ENCODE measurements at places on chromosomes 11 and 22.

DNA sequence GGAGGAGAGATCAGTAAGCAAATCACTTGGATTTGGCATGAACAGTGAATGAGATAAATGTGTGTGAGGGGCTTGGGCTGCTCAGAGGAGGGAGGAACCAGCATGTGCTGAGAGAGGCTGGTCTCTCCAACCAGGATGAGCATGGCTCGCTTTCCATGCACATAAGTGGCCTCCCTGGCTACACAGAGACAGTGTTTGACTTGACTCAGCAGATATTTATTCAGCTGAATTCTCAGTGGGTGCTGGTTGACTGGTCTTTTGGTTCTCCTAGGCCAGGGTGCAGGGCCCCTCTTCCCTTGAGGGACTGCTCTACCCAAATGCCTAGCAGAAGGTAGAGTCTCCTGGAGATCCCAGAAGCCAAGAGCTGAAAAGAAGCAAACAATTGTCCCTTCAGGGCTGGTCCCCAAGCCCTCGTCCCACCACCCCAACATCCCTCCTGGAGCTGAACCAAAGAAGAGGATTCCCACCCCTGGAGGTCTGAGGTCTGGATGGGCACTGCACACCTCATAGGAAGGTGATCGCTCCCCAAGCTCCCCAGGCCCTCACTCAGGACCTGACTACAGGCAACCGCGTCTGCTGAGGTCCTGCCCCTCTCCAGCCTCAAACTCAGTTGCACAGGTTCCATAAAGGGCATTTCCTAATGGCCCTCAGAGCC, 3.3 kb upstream of the TRIM29 start:
- no peak for DNase-seq

- no peak for DNase-seq
Observed at GRCh38 chr22:30216710-30217109, 29.8 kb downstream of the LIF start.

DNA sequence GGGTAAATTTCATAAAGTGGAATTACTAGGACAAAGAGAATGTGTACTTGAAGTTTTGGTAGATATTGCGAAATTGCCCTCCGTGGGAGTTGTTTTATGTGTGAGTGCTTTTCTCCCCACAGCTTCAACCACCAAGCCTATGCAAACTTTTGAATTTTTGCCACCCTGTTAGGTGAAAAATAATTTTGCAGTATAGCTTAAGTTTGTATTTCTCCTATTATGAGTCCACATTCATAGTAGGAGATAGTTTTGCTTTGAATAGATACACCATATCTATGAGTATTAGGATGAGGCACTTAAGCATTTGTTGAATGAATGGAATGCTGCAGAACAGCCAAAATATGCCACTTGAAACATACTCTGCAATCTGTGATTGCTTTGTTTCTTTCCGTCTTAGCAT, 43.6 kb downstream of the UVRAG start:
- no peak for DNase-seq

DNA sequence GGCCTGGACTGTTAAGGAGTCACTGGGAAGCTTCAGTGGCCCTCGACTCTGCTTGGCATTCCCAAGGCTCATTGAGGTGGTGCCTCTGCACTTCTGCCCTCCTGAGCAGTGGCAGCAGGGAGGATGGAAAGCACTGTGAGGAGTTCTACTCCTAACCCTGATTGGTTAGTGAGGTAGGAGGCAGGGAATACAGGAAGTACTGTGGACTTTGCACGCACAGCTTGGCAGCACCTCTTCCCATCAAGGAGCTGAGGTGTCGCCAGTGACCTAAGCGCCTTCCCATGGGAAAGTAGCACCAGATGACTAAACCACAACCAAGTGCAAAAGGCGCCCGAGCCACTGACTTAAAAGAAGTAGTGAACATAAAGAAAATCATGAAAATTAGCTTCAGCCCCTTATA, 152.5 kb upstream of the CADM1 start:
- no peak for DNase-seq

GRCh38 chr22:30813936-30814335, 119.3 kb downstream of the OSBP2 start:
- no peak for DNase-seq

DNA sequence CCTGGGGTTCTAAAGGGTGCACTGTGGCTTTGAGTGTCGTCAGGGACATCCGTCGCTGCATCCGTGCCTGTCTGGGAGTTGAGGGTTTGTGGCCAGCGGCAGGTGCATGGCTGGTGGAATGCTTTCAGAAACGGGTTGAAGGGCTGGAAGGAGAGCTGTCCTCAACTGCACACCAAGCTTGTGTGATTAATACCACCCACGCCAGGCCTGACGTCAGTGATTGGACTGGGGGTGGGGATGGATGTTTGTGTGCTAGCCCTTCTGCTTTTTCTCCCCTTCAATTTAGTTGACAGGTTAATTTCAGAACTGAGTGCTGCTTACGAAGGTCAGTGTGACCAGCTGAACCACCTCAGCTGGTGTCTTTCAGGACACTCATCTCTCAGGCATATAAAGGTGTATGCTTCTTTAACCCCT, 3.2 kb upstream of the GAB2 start:
- no peak for DNase-seq

DNA sequence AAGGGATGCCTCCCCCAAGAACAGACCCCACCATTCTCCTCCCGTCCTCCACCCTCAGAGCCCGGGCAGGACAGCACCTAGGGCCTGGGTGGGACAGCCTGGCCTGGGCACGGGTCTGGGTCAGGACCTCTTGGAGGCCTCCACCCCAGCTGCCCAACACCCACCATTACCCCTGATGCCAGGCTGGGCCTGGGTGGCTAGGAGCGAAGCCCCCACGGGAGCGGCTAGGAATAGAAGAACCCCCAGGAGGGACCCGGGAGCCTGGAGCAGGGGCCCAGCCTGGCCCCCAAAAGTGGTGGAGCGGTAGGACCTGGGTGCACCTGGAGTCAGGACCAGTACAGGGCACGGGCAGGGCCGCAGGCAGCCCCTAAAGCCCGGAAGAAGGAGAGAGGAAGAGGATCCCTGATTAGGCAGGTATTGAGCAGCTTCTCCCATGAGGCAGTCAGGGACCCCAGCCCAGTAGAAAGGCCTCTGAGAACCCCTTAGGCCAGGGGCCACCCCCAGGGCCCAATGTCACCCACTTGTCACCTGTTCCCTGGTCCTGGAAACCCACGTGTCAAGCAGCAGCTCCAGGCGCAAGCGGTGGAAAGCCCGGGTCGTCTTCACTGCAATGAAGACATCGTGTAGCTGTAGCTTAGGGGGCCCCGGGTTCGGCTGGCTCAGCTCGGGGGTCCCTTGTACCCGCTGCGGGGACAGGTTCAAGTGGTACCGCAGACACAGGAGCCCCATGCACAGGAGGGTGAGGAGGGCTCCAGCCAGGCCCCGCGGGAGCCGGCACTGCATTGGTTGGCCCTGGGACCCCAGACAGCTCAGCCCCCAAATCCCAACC, 575 bp downstream of the MFNG start:
- peak; percentile 19 for DNase-seq

DNA sequence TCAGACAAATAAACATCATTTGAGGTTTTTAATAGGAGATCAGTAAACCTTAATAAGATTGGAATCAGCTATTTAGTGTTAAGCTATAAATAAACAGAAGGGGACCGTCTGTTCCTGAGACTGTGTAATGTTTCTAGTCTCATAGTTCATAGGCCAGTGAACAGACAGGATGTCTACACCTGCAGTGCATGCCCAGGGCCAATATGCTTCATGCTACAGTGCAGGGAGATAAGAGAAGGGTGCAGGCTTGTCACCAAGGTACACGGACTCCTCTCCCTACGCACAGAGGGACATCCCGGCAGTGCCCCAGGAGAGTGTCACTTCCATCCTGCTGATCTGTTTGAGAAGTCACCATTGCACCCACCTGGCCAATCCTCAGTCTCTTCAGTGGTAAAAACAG, 148.6 kb downstream of the OPCML start:
- DNase-seq, result no peak

GRCh38 chr11:26827567-26828081, 105.8 kb upstream of the SLC5A12 start:
- no peak for DNase-seq

- no peak for DNase-seq
Observed at GRCh38 chr11:97269527-97269926, 879.7 kb downstream of the JRKL start.

DNA sequence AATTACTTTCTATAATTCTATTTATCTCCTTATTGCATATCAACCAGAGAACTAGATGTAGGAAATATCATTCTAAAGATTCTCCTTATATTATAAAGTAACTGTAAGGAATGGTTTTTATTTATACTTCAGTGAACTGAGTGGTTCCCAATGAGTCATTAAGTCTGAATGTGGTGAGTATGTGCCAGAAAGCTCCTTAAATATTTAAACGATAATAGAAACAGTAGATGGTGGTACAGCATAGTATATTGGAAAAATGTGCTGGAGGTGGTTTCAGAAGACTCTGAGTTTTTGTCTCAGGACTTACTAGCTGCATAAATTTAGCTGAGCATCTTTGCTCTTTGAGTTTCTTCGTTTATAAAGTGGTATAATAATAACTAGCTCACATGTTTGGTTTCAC, 653.5 kb downstream of the FAM181B start:
- no peak for DNase-seq

DNA sequence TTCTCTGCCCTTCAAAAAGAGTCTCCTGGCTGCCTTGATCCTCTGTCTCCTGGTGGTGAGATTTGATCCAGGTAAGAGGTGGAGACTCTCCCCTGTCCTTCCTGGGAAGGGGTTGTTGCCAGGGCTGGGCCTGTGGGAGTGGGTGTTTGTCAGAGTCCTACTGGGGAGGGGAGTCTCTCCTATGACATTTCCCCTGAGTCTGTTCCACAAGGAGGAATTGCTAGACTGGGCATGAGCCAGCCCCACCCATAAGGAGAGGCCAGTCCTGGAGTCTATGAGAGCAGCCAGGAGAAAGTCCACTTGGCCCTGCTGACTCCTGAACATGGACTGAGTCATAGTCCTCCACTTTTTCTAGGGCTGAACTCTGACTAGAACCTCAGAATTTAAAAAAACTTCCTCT, 7.4 kb downstream of the PEX26 start:
- no peak for DNase-seq

DNA sequence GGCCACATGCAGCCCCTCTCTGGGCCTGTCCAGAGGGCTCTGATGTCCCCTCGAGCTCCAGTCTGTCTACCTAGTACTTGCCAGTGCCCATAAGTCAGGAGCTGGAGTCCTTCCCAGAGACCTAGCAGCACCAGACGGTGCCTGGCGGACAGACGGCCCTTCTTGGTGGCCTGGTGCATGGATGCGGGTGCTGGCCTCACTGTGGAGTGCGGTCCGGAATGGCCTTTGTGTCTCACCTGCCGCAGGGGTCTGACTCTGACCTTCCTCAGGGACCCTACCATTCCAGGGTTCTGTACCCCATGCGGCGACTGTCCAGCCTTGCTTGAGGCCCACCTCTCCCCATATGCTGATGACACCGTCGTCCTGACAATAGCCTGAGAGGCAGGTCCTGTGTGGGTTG, 29.4 kb upstream of the SMIM38 start:
- no peak for DNase-seq

DNA sequence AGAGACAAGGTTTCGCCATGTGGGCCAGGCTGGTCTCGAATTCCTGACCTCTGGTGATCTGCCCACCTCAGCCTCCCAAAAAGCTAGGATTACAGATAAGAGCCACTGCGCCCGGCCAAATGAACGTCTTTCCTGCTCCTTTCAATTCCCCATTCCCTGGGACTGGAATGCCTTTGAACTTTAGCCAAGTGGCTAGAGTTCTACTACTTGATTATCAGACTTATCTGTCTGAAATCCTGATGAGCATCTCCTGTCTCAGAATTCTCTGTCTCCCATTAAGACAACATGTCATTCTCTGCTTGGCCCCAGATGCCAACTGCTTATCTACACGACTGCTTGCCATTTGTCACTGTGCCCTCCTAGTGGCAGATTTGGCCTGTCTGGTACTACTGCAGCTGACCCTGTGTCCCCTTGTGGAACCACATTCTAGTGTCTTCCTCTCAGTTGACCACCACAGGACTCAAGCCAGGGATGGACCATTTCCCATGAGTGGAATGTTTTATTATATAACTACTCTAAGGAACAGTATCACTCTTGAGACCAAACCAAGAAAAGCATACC, 33.1 kb upstream of the IPO7 start:
- DNase-seq, result no peak

DNA sequence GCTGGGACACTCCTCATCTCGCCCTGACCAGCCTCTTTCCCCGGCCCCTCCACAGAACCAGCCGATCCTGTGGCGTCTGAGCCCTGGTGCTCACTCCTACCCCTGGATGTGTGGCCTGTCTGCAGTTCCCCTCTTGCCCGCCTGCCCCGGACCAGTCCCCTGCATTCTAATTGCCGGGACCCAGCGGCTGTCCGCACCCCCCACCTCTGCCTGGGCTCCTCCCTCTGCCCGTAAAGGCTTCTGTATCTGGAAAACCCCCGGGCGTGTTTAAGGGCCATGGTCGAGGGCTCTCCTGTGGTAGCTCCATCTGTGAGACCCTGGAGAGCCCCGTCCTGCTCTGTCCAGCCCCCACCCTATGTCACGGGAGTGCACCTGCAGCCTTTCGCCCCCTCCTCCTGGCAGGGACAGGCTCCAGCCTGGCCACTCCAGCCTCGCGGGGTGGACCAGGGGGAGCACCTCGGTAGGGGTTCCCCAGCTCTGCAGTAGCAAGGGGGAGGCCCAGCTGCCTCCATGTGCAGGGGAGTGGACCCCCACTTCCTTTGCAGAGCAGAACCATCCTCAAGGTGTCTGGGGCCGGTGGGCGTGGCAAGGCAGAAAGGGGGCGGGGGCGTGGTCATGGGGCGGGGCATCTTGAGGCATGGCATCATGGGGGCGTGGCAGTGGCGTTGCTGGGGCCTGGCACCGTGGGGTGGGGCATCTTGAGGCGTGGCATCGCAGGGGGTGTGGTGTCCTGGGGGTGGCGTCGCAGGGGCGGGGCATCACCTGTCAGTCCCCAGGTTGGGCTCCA, 430.4 kb downstream of the TBC1D22A start:
- no peak for DNase-seq

DNA sequence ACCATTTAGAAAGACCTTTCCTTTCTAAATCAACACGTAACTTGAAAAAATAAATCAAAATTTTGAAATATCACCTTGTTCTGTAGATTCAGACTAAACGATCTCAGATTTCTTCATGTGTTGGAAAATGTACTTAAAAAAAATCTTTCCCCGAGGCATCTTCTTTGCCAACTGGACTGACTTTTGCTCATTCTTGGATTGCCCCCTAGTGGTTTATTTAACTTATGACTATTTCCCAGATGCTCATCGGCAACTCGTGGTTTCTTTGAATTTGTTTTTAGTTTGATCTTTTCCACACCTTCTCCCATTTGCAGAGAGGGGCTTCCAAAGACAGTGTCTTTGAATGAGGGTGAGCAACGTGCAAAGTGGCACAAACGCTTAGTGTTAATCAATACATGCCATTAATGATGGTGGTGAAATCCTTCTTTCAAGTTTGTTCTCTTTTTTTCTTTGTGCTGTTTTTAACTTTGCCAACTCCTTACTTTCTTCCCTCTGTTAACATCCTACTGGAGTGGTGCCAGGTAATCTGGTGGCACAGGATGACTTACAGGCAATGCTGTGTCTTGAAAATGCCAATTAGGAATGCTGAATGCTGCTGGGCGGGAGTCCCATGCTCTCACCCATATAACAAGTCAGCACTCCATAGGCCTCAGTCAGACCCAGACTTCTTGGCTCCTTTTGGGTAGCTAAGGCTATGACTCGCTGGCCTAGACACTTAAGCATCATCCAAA, 18.3 kb downstream of the PRSS23 start:
- no peak for DNase-seq

- no peak for DNase-seq
Observed at GRCh38 chr11:132719684-132720083, 812.6 kb downstream of the OPCML start.

- DNase-seq, result no peak
Observed at GRCh38 chr11:32931606-32932005, 39.0 kb downstream of the QSER1 start.

GRCh38 chr11:130729678-130730300, 186.5 kb downstream of the SNX19 start:
- no peak for DNase-seq
